Cardiac fibroblast (primary cell): ENCODE measurements at places on chromosomes 7 and 10.

- DNase-seq = peak; percentile 85
These were observed 138.4 kb downstream of the BICC1 start for GRCh38 chr10:58651040-58651439.

DNA sequence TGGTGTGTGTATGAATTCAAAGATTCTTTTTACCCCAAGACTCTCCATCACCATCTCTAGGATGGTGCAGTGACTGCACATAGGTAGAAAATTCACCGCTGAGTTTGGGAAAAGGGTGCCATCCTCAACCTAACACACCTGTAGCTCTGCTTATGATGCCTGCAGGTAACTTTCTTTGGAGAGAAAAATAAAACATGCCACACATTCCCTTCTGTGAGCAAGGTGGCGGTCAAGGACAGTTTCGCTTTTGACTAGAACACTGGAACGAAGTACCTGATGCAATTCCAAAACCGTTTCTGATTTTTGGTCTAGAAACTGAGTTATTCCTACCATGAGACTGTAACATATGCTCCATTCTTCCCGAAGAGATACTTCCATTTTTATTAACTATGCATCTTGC lies 205.6 kb downstream of the FGFR2 start:
- no peak for DNase-seq

DNA sequence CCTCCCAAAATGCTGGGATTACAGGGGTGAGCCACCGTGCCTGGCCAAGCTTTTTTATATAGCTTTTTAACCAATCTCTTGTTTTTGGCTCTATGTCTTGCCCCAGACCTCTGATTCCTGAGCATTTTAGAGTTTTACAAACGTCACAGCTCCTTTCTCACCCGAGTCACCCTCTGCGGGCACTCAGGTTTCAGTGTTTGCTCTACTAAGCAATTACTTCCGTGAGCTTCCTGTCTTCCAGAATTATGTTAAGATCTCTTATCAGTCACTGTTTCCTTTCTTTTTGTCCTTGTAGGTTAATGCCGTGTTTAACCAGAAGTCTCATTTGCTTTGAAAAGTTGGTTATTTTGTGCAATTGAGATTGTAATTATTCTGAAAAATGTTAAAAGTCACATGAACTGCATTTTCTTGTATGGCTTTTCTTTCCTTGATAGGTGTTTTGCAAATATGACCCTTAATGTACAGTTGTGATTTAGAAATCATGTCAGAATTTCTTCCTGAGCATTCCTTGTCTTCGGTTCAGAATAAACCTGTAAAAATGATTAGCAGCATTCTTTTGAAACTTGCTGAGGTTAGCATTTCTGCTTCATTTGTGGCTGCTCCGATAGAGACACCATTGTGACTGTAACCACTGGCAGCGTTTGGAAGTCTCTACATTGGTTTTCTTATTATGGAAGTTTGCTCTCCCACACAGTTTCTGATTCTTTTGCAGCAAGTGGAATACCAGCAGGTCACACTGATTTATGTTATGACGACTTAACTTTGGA lies 4.5 kb upstream of the HKDC1 start:
- DNase-seq = no peak

DNA sequence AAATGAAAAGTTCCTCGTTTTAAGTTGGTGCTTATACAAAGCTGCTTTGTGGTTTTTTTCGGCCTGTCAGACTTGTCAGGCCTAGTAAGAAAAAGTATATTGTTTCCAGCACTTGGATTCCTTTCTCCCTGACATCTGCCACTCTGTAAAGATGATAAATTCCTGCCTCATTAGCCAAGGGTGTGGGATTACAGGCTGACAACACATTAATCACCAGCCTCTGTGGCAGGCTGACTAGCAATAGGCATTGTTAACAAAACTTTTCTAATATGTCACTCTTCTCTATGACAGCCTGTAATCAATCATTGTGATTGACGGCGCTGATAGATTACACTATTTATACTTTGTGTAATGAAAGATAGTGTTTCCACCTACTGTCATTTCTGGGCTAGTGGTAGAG lies 682.5 kb downstream of the LRMDA start:
- DNase-seq = no peak

DNA sequence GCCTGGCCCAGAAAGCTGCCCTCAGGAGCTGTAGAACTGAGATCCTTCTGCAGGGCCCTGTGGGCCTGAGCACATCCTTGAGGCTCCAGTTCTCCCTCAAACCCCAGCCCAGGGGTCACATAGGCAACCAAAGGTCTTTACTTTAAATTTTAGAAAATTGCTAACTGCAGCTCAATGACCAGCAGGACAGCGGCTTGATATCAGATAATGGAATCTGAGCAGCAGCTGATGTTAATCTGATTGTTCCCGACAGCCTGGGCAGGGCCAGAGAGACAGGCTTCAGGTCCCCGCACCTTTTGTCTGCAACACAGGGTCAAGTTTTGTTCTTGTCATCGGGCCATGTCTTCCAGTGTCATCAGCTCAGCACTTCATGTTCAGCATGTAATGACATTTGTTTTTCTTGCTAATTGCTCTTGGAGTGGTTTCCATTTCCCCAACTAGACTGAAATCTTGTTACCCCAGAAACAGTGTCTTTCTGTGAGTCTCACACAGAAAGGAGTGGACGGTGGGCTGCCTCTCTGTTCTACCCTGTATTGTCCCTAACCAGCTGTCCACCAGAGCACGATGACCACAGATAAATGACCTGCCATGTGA lies 91.0 kb downstream of the PAXIP1 start:
- no peak for DNase-seq

DNA sequence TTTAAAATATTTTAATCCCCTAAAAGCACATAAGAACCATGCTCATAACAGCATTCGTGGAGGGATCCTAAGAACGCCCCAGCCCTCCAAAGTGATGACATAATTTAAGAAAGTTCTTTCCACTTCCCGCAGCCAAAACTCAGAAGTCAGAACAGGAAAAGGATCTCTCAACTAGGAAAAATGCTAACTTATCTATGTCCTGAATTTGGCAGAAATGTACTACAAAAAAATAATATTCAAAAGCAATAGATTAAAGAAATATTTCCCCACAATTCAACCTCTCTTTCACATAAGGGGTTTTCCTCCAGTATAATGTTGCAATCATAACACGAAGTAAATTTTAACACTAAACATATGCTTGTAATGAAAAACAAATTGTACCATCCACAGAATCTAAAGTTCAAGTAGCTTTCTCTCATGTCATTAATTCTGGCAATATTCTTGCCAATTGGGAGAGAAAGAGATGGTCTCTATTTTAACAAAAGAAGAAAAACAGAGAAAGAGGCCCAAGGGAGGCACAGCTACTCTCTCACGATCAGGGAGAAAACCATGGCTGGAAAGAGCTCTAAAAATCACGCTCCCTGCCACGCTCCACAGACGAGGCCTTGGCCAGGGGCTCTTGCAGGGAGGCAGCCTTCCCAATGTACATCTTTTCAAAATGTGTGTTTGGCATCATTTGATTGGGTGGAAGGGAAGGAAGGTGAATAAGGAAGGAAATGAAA lies 22.9 kb downstream of the ASB13 start:
- DNase-seq = peak; percentile 33

GRCh38 chr7:82210416-82211184 lies 233.0 kb downstream of the CACNA2D1 start:
- peak; percentile 55 for DNase-seq

GRCh38 chr7:149707448-149707886 lies 65.9 kb downstream of the ZNF467 start:
- peak; percentile 36 for DNase-seq

GRCh38 chr7:81175275-81175940 lies 256.6 kb upstream of the SEMA3C start:
- DNase-seq = no peak

GRCh38 chr7:117012696-117013095 lies 59.4 kb downstream of the ST7 start:
- peak; percentile 78 for DNase-seq

GRCh38 chr10:26486304-26486703 lies 48.2 kb downstream of the APBB1IP start:
- peak; percentile 83 for DNase-seq

- DNase-seq = no peak
These were observed 128.0 kb downstream of the KCND2 start for GRCh38 chr7:120400806-120401455.

- no peak for DNase-seq
These were observed 99.9 kb downstream of the CNTNAP2 start for GRCh38 chr7:146216396-146217041.

DNA sequence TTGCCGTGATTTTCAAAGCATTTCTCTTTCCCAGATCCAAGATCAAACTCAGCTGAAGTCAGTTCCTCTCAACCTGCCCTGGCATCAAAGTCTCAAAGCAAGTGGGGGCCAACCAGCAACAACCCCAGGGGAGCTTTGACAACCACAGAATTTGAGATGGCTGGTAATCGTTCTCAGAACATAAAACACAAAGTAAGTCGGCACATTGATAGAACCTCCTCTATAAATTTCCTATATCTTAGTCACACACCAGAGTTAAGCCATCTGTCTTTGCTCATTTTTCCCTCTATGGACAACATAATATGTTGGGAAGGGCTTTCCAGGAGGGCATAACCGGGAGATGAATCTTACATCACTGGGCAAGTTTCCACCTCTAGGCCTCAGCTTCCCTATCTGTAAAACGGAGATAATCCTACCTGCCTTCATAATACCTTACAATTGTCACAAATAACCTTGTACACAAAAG lies 1.2 kb upstream of the DNAJC9 start:
- DNase-seq = no peak

DNA sequence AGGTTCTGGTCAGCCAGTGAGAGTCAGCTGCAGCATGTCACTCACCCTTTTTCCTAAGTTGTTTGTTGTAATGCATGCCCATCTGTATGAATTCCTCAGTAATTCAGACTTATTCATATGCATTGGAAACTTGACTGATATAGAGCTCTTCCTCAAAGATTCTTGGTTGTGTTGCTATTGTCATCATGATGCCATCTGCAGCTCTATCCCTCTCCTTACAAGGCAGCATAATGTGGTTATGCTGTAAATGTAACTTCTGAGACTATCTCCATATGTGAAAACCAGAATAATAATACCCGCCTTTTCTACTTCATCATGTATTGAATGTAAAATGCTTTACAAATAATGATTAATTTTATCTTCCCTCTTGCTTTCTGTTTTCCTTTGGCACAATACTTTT lies 252.6 kb upstream of the MTPN start:
- DNase-seq = no peak

- DNase-seq = no peak
These were observed 323.0 kb downstream of the PARD3 start for GRCh38 chr10:34492081-34492480.

GRCh38 chr7:79837915-79838314 lies 296.7 kb upstream of the GNAI1 start:
- DNase-seq = peak; percentile 27

DNA sequence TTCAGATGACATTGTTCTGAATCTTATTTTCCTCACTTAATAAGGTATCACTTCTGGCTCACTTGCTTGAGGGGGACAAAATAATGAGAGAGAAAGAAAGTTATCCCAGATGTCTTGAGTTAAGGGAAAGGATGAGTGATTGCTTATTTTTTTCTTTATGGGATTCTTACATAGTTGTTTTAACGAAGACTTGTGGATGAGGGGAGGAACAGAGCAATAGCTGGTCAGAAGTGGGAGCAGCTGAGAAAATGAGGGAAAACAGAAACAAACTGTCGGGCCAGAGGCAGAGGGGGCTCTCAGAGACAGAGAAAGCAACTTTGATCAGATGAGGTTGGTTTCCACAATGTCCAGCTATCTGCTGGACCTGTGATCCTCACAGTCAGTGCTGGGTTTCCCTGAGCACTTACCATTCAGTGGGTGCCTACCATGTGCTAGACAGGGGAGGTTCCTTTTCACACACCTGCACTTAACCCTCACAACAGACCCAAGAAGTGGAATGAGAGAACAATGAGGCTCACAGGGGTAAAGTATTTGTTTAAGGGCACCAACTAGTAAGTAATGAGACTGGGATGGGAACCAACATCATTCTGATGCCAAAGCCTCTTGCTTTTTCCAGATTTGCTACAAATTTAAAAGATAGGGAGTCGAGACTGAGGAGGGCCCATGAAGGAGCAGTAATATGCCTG lies 64.2 kb downstream of the BICC1 start:
- DNase-seq = no peak

GRCh38 chr7:2986561-2986960 lies 57.1 kb downstream of the CARD11 start:
- no peak for DNase-seq

DNA sequence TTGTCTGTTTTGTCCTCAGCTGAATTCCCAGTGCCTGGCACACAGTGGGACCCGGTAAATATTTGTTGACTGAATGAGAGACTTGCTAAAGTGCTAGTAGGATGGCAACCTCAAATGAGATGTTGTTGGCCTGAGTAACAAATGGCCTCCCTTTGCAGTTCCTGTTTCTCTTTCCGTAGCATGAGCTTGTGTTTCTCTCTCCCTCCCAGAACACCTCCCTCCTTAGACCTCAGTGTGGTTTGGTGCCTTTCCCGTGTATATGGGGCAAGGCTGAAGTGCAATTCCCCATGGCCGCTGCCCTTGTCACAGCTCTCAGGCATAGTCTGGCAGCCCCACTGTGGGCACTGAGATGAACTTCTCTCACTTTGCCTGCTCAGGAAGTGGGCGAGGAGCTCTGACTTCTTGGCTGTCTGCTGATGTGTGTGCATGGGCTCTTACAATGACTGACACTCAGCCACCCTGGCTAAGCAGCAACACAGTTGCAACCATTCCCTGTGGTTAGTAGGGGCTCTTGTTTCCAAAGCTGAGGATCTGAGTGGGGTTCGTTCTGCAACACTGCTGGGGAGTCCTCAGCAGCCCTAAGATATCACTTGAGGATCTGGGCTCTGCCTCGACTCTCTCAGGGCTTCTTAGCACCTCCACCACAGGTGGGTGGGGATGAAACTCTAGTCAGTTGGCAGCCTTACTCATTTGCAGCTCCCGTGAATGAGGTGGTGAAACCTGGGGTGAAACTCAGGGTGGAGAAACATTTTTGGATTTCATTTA lies 136.1 kb downstream of the ICA1 start:
- DNase-seq = no peak

- DNase-seq = no peak
These were observed 20.6 kb upstream of the CABCOCO1 start for GRCh38 chr10:61642150-61642571.

GRCh38 chr7:21914671-21915070 lies 31.0 kb downstream of the CDCA7L start:
- DNase-seq = no peak

DNA sequence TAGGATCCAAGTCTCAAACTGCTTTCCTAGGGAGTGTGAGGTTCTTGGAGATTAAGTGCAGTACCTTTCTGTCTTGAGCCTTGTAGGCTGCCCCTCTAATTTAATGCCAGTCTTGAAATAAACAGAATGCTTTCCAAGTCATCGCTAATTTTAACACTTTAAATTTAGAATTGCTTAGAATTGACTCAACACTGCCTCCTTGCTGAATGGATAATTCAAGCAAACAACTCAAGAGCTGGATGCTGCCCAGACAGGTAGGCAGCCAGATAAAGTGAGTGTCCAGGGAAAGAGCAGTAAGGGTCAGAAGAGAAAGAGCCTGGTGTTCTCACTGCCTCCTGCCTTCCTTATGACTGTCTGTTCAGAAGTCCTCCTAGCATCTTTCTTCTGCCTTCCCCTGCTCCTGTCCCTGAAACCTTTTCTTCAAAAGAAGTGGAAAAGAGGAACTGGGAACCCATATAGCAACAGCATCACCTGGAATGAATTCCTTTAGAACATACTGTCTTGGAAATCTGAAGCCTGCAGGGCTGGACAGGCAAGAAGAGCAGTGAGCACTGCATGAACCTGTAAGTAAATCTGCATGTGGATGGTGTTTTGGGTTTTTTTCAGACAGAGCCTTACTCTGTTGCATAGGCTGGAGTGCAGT lies 3.1 kb upstream of the GOT1 start:
- DNase-seq = no peak
